NCI-H774 (cell line): ENCODE measurements at places on chromosomes 1 and 21.

DNA sequence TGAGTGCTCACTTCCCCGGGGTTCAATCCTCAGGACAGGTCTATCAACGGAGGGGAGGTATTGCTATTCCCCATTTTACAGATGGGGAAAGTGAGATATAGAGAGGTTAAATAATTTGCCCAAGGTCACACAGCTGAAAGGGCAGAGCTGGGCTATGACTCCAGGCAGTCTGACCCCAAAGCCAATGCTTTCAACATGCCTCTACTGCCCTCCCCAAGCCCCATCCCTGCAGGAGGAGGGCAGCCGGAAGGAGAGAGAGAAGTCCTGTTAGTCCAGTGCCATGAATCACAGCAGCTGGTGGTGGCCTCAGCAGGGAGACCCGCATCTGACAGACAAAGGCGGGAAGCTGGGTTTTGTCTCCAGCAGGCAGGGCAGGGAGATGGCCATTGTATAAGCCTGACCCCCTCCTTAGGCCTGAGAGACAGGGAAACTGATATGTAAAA is 20.0 kb upstream of the CLIC4 start:
- DNase-seq: no peak

- DNase-seq: no peak
These were observed 6.7 kb upstream of the SLC19A1 start for GRCh38 chr21:45548711-45549491.

GRCh38 chr21:30104241-30104640 is 62.4 kb downstream of the CLDN17 start:
- no peak for DNase-seq

GRCh38 chr1:231157311-231157710 is 4.5 kb upstream of the TRIM67 start:
- DNase-seq: no peak

- DNase-seq: no peak
These were observed 36.4 kb upstream of the CLDN14 start for GRCh38 chr21:36516281-36516680.

- no peak for DNase-seq
These were observed 68.5 kb downstream of the SLC37A1 start for GRCh38 chr21:42581993-42582786.

GRCh38 chr21:30935121-30935888 is 53.9 kb upstream of the KRTAP11-1 start:
- DNase-seq: no peak
